ENCODE measurements at places on chromosomes 12 and 14. TPM values are rescaled to one million over a fixed set of nuclear protein-coding genes. Genes with fewer than 3 reads are reported as not detected.

GRCh38 chr14:67853715-67854114, 34.1 kb downstream of the RAD51B start:
- no peak for DNase-seq

- no peak for DNase-seq
These were observed 199.6 kb downstream of the CHST11 start for GRCh38 chr12:104656383-104656782.

DNA sequence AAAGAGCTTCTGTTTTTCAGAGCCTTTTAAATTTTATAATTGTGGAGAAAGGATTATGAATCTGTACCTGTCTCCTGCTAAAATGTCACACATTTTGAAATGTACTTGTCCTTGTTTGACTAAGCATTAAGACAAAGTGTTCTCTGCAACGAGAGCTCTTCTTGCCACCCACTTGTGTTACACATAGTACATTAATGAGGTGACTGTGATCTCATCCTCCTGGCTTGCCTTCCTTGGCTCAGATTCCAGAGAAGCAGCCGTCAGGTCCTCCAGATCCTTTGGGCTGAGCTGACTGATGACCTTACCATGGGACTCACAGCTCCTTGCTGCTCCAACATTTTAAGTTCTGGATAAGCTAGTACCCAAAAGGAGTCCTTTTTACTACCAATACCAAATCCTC, 81.4 kb downstream of the BBS10 start:
- DNase-seq: no peak

KRT75 gene
- total RNA-seq: 0.43 TPM

DNA sequence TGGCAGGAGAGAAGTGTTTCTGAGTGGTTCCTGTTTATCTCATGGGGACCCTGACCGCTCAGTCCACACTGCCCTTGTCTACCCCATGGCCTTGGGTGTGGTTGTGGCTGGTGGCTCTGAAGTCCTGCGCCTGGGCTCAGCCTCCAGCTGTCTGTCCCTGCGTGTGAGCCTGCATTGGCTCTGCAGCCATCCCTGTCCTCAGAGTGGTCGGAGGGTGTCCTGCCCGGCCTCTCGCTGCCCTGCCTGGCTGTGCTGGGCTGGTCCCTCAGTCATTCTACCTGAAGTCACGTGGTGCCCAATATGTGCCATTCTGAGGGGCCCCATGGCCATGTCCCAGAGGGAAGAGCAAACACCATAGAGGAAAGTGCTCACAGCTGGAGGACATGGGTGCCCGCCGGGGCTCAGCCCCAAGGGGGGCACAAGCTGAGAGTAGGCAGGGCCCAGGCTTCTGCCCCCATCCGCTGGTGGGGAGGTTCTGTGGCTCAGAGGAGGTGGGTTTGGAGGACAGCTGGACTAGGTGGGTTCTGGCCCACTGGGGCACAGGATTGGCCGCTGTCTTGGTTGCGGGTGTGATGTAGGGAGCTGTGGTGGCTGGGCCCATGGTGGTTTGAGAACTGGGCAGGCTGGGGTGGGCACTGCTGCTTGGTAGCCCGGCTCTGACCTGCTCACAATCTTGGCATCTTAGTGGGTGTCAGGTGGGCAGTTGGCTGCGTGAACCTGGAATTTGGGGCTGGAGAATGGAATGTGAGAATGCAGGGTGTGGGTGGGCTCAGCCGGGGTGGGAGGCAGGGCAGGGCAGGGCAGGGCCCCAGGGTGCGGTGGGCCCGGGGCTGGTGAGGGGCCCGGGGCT, 11.6 kb downstream of the TEDC1 start:
- DNase-seq: no peak

- no peak for DNase-seq
These were observed 48.8 kb upstream of the GPR68 start for GRCh38 chr14:91293281-91293680.

DNA sequence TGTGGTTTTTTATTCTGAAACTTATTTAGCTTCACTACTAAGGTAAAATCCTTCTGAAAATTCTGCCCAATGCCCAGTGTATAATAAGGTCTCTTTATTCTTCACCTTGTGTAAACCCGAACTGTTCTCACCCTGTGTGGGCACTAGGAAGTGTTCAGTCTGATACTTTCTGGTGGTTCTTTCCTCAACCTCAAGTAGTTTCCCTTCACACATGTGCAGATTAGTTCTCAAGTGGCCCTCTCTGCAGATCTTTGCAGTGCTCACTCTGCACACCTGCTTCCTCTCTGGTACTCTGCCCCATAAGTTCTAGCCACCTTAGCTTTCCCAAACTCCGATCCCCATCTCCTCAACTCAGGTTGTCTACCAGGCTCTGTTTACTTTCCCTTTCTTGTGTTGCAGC, 61.6 kb downstream of the RAD51B start:
- no peak for DNase-seq

DNA sequence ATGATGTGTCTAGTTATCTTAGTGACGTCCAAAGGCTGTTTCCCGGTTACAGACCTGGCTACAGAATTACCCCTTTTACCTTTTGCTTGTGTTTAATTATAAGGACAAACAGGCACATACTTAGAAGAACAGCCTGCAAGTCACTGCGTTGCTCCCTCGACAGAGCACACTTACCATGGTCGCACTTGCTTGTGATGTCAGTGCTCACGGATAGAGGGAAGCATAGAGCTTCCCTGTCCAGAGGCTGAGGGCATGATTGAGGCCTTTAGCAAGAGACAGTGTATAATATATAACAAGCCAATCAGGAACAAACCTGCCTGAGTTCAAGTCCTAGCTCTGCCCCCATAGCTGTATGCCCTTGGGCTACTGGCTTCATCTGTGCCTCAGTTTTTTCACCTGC, 73.2 kb upstream of the SCN8A start:
- DNase-seq: no peak

GRCh38 chr14:89428173-89428523, 11.1 kb upstream of the FOXN3 start:
- DNase-seq: no peak

Data from G401 (cell line).